ENCODE measurements at places on chromosomes 4 and X.

GRCh38 chr4:155415662-155416061, 38.9 kb upstream of the MAP9 start:
- DNase-seq: no peak

DNA sequence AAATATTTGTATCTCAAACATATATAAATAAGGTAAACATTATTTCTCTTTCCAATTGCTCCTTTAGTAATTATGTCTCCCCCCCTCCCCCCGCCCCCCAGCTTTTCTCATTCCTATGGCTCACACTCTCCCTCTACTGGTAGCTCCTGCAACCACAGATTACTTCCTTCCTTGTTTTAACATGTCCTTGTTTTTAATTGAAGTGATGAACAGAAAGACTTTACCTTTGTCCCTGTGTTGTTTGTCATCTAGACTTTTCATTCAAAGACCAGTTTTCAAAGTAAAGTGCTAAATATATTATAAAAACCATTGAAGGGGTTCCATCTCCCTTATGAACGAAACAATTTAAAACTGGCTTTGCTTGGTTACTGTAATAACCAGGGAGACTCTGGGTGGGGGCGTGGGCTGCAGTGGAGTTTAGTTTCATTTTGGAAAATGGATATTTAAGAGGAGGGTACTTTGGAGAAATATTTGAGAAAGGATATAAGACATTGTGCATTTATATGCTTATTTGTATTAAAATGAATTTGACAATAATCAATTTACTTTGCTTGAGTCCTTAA, 352.9 kb downstream of the RAPGEF2 start:
- peak; percentile 38 for DNase-seq

DNA sequence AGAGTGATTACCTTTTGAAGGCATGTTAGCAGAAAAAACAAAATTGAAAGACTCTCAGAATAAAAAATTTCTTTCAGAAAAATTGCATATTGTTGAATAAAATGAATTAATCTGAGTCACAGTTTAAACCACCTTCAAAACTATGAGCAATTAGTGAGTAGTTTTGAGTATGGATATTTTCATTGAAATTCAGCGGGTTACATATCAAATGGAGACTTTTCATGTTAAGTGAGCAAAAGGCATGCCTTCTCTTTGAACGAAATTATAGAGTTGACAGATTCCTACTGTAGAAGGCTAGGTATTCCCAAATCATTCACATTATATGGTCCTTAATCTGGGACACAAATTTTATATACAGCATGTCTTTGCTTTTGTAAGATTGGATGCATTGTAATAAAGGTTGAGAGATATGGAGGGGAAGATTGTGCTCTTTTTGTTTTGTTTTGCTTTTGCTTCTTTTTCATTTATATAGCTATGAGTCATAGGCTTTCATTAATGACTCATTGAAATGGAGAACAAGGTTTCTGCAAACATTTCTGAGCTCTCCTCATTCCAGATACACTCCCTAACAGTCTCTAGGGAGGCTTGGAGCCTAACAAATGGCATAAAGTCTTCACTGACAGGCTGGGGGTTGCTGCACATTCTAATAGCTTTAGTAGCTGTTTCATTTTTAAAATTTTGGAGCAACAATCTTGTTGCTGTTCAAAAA, 21.6 kb downstream of the PCDH18 start:
- DNase-seq: no peak

GRCh38 chr4:1727117-1728031, 6.1 kb downstream of the TACC3 start:
- DNase-seq: no peak

DNA sequence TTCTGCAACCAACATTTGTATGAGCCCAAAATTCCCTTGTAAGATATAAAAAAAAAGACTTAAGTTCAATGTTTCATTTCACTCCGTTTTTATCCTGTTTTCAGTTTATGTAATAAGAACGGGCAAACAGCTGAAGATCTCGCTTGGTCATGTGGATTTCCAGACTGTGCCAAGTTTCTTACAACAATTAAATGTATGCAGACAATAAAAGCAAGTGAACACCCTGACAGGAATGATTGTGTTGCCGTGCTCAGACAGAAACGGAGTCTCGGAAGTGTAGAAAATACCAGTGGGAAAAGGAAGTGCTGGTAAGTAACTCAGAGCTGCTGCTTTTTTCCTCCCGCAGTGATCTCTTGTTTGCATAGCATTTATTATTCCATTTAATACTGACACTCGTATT, 2.8 kb downstream of the ANKRD37 start:
- no peak for DNase-seq

GRCh38 chr4:17033025-17033767, 134.8 kb upstream of the LDB2 start:
- no peak for DNase-seq

GRCh38 chrX:74779175-74779574, 146.1 kb downstream of the NEXMIF start:
- DNase-seq: peak; percentile 8

DNA sequence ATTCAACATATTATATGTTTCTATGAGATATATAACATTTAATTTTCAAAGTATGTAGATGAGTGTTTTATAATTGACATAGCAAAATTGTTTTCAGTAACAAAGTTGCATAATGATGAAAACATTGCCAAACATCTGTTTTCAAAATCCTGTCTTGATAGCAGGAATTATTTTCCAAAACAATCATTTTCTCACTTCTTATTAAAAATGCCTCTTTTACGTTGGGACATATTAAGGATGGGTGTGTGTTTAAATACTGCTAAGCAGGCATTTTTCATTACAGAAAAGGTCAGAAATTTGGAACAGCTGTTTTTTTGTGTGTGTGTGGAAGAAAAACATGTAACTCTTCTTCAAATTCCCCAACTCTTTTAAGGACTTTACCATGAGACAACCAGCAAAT, 452.0 kb downstream of the SPRY1 start:
- no peak for DNase-seq

DNA sequence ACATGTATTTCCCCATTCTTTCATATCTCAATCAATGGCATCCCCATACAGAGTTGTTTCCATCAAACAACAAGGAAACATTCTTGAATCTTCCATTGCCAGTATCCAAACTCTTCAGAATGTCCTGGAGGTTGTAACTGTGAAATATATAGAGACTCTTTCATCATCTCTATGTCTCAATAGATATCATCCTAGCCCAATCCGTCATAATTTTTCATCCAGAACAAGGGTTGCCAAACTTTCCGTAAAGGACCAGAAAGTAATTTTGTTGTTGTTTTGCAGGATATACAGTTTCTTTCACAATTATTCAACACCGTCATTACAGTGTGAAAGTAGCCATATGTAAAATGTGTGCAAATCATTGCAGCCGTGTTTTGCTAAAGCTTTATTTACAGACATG, 15.2 kb upstream of the CXCL6 start:
- no peak for DNase-seq

DNA sequence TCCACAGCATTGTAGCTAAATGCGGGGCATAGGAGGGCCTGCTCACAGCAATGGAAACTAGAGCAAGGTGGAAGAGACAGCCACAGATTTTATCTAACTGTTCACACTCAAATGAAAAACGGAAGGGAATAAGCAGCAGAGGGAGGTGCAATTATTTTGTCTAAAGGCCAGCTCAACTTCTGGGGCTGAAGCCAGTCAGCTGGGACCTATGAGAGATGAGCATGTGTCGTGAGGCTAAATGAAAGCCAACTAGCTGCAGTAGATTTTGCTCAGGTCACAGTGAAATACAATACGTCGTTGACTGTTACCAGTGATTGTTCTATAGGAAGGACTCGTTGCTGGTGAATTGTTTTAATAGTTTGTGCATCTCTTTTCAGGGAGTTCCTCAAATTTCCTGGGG, 26.4 kb upstream of the FGFBP2 start:
- no peak for DNase-seq

- no peak for DNase-seq
Measured at GRCh38 chr4:155419266-155419665, 42.5 kb upstream of the MAP9 start.

GRCh38 chr4:41215155-41215554, 813 bp upstream of the APBB2 start:
- DNase-seq: no peak

GRCh38 chrX:120125444-120125843, 9.7 kb upstream of the RHOXF1 start:
- no peak for DNase-seq

DNA sequence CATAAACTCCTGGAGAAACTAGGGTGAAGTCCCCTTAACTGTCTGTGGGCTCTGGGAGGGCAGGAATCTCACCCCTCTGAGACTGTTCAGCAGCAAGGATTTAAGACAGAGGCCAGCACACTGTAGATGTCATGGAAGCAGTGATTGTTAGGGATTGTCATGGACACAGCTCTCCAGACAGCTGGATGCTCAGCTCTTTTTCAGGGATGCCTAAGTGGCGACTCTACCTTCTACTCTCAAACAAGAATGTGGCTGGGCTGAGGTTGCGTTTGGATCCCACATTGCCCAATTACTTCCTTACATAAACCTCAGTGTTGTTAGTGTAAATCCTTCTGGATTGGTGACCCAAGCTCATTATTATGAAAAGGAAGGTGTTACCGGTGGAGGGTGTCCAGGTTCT, 291.9 kb upstream of the VCX3A start:
- DNase-seq: no peak

- no peak for DNase-seq
Measured at GRCh38 chr4:139665079-139665689, 435 bp upstream of the MGST2 start.

DNA sequence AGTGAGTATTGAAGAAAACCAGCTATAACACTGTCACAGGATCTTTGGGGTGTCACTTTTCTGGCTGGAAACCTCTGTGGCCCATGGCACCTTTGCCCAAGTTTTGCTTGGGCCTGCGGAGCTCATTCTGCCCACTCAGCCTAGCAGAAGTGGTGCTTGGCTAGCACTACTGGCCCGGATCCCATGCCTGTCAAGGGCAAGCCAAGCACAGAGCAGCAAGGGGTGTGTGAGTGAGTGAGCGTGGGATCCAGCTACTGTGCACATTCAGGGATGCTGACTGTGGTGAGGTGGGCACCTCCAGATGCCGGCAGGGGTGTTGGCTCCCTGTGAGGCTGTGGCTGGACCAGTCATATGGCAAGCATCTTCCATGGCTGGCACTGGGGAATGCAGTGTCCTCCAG, 55.4 kb upstream of the RASGEF1B start:
- no peak for DNase-seq

- DNase-seq: no peak
Measured at GRCh38 chrX:39915081-39915480, 182.7 kb downstream of the BCOR start.

DNA sequence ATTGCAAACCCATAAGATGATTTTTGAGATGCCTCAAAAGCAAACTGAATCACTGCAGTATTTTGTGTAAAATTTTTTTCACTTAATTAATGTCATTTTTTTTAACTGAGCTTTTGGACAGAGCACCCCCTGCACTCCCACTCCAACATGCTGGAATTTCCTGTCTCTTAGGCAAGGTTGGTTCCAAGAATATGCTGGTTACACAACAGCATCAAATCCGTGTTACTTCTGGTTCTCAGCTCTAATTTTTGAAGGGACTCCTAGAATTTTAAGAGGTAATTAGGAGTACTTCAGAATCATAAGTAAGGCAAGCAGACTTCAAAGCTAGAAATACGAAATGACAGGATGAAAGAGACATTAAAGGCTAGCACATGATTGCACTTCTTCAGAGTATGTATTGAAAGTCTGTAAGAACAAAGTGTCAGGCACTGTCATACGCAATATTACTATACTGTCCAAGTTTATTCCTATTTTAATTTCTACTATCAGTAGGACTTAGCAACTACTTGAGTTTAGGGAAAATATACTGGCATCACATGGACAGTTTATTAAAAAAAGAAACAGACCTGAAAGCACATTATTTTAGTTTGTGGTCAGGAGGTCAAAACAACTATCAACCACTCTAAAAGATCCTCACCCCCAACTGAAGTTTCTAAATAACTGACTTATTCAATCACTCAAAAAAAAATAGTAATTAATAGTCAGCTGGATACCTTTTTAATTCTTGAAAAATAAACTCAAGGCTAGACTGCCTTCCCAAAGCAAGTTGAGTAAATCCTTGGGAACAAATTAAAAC, 1.6 kb upstream of the JCHAIN start:
- no peak for DNase-seq

DNA sequence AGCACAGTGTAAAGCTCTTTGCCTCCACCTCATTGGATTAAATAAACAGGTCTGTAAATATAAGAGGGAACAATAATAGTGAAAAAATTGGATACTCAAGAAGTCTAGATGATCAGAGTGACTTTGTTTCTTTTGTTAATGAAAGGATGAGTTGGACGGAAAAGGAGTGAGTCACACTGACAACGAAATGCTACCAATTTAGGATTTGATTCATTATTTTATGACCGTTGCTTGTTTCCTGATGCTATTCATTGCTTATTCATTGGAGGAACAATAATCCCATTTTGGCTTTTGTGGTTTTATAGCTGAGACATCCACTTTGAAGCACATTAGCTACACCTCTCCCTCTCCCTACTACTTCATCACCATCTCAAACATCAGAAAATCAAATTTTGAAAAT, 74.4 kb upstream of the DYNLT3 start:
- no peak for DNase-seq

GRCh38 chr4:110518889-110519490, 43.0 kb downstream of the ENPEP start:
- DNase-seq: no peak

DNA sequence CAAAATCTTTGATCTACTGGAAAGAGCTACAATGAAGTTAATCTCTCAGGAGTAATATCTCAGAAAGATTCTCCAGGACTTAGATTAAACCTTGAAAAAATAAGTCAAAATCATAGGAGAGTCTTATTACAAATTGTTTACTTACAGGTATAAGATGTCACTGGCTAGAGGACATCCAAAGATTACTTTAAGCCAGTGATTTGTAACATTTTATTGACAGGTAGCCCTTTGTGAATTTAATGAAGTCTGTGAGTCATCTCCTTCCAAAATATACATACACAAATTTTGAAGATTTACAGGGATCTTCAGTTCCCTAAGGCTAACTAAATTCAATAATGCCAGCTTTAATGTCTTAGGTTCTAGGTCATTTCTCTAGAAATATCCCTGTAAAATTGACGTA, 359.7 kb downstream of the EPHA5 start:
- no peak for DNase-seq

- no peak for DNase-seq
Measured at GRCh38 chr4:154313004-154313585, 178.5 kb downstream of the DCHS2 start.

DNA sequence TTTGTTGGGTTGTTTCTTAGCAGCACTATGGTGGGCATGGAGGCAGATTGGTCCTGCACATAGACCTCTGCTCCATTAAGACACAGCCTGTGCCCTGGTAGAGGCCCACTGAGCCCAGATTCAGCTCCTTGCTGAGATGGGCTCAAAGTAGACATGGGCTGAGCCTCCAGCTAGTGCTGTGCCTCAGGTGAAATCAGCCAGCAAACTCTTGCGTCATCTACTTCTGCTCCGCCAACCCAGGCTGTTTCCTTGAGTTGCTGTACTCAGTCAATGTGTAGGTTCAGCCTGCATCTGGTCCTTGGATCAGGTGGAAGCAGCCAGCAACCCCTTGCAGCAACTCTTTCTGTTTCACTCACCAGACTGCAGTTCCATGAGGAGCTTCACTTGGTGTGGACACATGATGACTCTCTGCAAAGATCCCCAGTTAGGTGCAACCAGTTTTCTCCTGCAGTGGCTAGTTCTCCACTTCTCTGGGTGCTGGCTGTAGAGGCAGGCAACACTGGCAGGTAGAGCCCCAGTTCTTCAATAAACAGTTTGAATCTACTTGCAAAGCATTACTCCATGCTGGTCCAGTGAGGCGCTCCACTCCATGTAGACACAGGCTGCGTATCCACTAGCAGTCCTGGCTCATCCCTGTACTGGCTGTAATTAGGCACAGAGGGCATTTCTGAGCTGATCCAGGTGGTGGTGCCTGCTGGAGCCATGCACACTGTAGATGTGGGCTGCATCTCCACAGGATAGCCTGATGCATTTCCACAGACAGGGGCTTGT, 199.0 kb upstream of the MAMLD1 start:
- no peak for DNase-seq

All from GM10248 (cell line).